ENCODE measurements at places on chromosomes 4 and X.

DNA sequence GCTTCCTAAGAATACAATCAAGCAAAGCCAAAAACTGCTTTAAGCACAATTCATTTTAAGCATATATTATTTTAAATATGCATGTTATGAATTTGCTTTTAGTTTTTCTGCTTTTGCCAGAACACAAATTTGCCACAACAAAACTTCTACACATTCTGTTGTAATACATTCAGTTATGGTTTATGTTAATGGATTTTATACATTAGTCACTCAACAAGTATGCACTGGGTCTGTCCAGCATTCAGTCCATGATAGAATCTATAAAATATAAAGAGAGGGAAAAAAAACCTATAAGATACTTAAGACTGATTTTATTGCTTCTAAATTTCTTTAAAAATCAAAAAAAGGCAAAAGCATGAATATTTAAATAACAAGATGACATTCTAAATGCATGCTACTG, 22.2 kb downstream of the IQCM start:
- peak; percentile 45 for DNase-seq

GRCh38 chrX:24099394-24099793, 44.6 kb downstream of the EIF2S3 start:
- DNase-seq: no peak

DNA sequence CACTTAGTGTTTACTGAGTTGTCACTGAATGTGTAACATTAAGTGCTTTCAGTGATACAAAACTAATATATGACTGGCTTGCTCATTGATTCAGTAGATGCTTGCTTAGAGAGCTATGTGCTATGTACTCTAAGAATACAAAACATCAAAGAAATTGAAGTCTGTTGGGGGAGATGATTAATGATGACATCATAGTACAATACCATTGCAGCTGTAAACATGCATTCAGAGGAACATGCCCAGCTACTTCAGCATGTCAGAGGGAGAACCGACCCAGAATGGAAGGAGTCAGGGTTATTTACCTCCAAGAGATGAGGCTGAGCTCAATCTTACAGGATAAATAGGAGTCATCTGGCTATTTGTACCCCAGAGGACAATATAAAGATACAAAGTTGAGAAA, 290.8 kb downstream of the TENM3 start:
- peak; percentile 74 for DNase-seq

DNA sequence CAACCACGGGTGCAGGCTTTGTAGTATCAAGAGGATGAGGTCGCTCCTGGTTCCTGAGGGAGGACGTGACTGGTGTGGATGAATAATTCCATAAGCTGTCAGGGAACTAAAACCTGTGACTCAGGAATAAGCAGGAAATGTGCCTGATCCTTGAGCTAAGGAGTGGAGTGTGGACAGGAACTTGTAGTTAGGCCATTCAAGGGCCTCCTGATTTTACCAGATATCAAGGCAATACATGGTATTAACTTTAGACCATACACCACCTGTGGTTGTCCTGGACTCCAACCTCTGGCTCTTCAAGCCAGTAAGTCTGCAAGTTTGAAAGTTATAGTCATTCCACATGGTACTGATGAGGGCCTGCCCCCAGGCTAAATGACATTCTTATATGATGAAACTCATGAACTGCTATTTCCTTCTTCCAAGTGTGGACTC, 12.1 kb upstream of the ING2 start:
- peak; percentile 79 for DNase-seq

DNA sequence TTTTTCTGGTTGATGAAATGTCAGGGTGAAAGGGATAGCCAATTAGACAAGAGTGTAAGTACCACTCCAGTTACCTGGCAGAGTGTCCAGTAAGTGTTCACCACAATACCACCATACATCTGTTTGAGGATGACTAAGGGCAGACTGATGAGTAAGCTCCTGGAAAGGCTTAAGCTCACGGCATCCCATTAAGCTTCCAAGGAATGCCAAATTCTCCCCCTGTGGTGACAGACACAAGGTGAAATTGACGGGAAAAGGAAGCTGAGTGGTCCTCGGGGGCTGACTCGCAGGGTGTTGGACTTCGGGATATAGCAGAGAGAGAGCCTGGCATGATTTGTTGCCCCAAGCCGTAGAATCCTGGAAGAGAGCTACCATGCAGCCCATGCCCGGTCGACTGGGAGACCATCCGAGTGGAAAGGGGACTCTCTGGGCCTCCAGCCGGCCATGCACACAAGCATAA, 7.6 kb upstream of the BST1 start:
- DNase-seq: peak; percentile 99

DNA sequence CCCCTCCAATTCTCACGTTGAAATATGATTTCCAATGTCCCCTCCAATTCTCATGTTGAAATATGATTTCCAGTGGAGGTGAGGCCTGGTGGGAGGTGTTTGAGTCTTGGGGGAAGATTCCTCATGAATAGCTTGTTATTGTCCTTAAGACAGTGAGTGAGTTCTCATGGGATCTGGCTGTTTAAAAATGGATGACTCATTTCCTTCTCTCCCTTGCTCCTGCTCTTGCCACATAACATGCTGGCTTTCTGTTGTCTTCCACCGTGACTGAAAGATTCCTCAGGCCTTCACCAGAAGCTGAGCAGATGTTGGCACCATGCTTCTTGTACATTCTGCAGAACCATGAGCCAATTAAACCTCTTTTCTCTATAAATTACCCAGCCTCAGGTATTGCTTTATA, 346.8 kb upstream of the TECRL start:
- DNase-seq: no peak

GRCh38 chr4:18033111-18034085, 11.8 kb upstream of the LCORL start:
- DNase-seq: no peak

GRCh38 chrX:46929439-46930261, 17.4 kb downstream of the JADE3 start:
- peak; percentile 67 for DNase-seq
